ENCODE measurements at places on chromosomes 16 and 17. TPM values are rescaled to one million over a fixed set of nuclear protein-coding genes. Genes with fewer than 3 reads are reported as not detected.

DNA sequence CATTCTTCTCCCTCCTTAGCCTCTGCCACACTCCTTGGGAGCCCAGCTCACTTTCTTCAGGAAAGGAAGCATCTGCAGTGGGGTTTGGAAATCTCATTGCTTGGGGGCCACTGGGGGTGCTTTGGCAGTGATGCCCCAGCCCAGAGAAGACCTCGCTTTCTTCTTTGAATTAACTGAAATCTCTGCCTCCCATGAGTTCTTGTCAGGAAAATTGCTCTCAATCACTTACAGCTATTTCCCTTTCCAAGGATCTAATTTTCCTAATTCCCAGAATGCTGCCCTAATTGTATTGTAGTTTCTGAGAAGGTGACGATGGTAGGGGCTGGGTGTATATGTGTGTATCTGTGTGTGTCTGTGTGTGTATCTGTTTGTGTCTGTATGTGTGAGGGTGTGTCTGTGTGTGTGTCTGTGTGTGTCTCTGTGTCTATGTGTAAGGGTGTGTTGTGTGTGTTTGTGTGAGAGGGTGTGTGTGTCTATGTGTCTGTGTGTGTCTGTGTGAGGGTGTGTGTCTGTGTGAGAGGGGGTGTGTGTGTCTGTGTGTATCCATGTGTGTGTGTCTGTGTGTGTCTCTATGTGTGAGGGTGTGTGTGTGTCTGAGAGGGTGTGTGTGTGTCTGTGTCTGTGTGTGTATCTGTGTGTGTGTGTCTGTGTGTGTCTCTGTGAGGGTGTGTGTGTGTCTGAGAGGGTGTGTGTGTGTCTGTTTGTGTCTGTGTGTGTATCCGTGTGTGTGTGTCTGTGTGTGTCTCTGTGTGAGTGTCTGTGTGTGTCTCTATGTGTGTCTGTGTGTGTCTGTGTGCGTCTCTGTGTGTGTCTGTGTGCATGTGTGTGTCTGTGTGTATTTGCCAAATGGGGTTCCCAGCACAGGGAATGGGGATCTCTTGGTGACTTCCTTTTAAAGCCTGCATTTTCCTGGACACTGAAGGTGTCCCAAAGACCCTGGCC is 83.5 kb upstream of the DNAJA2 start:
- H3K27ac ChIP-seq = no peak overlapping the region
- DNase-seq = no peak
- no peaks in the 10 kb centered on the region for H3K4me1 ChIP-seq
- no peak overlapping the region for H3K4me3 ChIP-seq
- no peaks in the 10 kb centered on the region for H3K27me3 ChIP-seq

- peaks cover 86% of the 10 kb centered on the region for H3K27me3 ChIP-seq
- no peaks in the 10 kb centered on the region for H3K36me3 ChIP-seq
- H3K4me1 ChIP-seq = peaks cover 26% of the 10 kb centered on the region
- peak; percentile 70 for DNase-seq
These were observed at the start of gene SRCIN1 for GRCh38 chr17:38605841-38606645. SRCIN1 (minus strand) TSS chr17:38605952; CDS start chr17:38605705, 247 bp downstream.

DNA sequence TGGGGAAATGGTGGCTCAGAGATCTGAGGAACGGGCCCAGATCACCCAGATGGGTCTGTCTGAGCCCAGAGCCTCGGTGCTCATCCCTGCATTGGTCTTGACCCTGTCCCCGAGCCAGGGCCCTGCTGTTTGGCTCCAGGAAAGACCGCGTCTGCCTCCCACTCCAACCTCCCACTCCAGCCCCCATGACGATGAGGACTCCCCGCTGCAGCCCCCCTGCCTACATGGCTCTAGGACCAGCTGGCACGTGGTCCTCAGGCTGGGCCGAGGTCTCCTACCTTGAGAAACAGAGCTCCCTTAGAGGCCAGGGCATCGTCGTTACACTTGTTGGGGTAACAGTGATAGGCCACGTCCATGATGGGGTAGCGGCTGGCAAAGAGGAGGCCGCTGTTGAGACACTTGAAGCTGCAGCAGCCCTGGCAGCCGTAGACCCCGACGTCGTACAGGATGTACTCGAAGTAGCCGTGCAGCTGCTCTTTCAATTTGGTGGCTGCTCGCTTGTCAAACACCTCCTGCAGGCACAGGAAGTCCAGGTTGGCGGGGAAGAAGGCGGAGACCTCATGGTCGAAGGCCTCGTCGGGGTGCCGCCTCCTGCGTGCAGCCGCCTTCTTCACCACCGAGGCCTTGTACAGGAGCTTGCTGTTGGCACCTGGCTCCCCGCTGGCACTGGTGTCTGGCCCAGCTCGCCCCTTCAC is 59.9 kb downstream of the PRMT7 start:
- peaks cover 5% of the 10 kb centered on the region for H3K27me3 ChIP-seq
- H3K4me1 ChIP-seq = no peaks in the 10 kb centered on the region
- no peak for DNase-seq
- H3K36me3 ChIP-seq = no peaks in the 10 kb centered on the region

Gene GPRC5C
- 34.4 TPM for polyA plus RNA-seq

GRCh38 chr16:65697065-65697464 is 575.2 kb upstream of the CDH11 start:
- no peak overlapping the region for H3K27ac ChIP-seq
- H3K4me3 ChIP-seq = no peak overlapping the region
- DNase-seq = no peak
- H3K4me1 ChIP-seq = peaks cover 18% of the 10 kb centered on the region
- H3K27me3 ChIP-seq = no peaks in the 10 kb centered on the region

DNA sequence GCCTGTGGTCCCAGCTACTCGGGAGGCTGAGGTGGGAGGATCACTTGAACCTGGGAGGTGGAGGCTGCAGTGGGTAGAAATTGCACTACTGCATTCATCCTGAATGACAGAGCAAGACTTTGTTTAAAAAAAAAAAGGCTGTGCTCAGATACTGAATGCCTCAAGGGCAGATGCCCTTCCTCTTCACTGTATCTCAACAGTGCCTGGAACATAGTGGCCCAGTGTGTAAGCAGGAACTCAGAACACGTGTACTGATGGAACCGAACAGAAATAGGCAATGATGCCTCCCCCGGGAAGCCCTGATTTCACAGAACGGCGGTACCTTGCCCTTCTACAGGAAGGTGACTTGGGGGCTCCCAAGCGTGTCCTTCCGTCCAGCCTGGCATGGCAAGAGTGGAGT is 46.8 kb downstream of the PLXDC1 start:
- peaks cover 7% of the 10 kb centered on the region for H3K27me3 ChIP-seq
- H3K27ac ChIP-seq = no peak overlapping the region
- DNase-seq = no peak
- no peak overlapping the region for H3K4me3 ChIP-seq
- peaks cover 27% of the 10 kb centered on the region for H3K4me1 ChIP-seq
- no peaks in the 10 kb centered on the region for H3K36me3 ChIP-seq

Gene GUCY2D
- polyA plus RNA-seq = 0.04 TPM

DNA sequence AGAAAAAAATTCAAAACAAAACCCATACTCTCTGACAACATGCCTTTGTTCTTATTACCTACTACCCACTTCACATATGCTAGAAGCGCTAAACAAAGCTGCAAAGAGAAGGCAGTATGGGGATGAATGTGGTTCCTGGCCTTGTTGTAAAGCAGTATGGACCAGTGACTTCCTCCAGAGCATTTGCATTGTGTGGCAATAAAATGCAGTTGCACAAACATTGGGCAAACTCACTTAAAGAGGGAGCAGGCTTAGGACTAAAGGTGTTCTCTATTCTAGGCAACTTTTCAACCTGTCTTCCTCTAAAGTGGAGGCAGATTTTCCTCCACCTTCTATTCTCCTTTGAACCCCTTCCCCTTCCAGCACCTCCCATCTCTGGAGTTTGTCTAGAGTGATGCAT is 17.1 kb downstream of the TMIGD1 start:
- no peaks in the 10 kb centered on the region for H3K27me3 ChIP-seq
- no peaks in the 10 kb centered on the region for H3K4me1 ChIP-seq
- no peaks in the 10 kb centered on the region for H3K36me3 ChIP-seq
- no peak overlapping the region for H3K4me3 ChIP-seq
- H3K27ac ChIP-seq = no peak overlapping the region

GRCh38 chr17:4703330-4703691 is 626 bp downstream of the PELP1 start:
- peaks cover 5% of the 10 kb centered on the region for H3K4me1 ChIP-seq
- DNase-seq = no peak
- peak overlapping the region; percentile 94 for H3K4me3 ChIP-seq
- H3K27me3 ChIP-seq = no peaks in the 10 kb centered on the region

- H3K4me1 ChIP-seq = no peaks in the 10 kb centered on the region
- no peak overlapping the region for H3K4me3 ChIP-seq
- H3K36me3 ChIP-seq = no peaks in the 10 kb centered on the region
- no peak for DNase-seq
These were observed 27.5 kb downstream of the ITGAE start for GRCh38 chr17:3773511-3773910.

GRCh38 chr16:67268136-67268579 is 11.2 kb upstream of the PLEKHG4 start:
- H3K27ac ChIP-seq = no peak overlapping the region
- H3K36me3 ChIP-seq = no peaks in the 10 kb centered on the region
- H3K4me1 ChIP-seq = peaks cover 3% of the 10 kb centered on the region
- no peak for DNase-seq

GRCh38 chr16:70572050-70572925 is 48.7 kb downstream of the SF3B3 start:
- peaks cover 45% of the 10 kb centered on the region for H3K4me1 ChIP-seq
- H3K27me3 ChIP-seq = no peaks in the 10 kb centered on the region
- peaks cover 66% of the 10 kb centered on the region for H3K36me3 ChIP-seq
- H3K4me3 ChIP-seq = no peak overlapping the region

DNA sequence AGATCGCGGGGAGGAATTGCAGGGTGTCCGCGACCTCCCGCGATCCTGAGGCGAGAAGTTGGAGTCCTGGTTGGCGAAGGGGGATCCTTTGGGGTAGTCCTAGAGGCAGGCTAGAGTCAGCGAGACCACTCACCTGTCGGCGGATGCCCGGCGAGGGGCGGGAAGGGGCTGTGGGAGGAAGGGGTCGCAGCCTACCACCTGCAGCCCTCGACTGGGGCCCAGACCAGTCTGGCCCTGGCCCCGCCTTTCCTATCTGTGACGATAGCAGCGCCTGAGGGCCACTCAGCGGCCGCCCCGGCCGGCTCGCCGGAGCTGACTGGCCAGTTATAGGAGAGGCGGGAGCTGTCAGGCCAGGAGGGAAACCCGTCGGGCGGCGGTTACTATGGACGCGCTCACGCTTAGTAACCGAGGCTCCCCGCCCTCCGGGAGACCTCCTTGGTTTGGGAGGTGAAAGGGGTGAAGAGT is at the start of gene TEKT3:
TSS of gene TEKT3 (minus strand) at position 213 of the 465 bp plus-strand sequence. CDS start 10,012 bp downstream, outside the sequence.
- peak within 1 kb of the TSS; percentile 50 for H3K4me3 ChIP-seq
- DNase-seq = peak; percentile 93
- peaks cover 16% of the 10 kb centered on the region for H3K27me3 ChIP-seq
- no peaks in the 10 kb centered on the region for H3K36me3 ChIP-seq

Gene ENPP7
- polyA plus RNA-seq = not detected

Gene HCRT
- 0.33 TPM for polyA plus RNA-seq

DNA sequence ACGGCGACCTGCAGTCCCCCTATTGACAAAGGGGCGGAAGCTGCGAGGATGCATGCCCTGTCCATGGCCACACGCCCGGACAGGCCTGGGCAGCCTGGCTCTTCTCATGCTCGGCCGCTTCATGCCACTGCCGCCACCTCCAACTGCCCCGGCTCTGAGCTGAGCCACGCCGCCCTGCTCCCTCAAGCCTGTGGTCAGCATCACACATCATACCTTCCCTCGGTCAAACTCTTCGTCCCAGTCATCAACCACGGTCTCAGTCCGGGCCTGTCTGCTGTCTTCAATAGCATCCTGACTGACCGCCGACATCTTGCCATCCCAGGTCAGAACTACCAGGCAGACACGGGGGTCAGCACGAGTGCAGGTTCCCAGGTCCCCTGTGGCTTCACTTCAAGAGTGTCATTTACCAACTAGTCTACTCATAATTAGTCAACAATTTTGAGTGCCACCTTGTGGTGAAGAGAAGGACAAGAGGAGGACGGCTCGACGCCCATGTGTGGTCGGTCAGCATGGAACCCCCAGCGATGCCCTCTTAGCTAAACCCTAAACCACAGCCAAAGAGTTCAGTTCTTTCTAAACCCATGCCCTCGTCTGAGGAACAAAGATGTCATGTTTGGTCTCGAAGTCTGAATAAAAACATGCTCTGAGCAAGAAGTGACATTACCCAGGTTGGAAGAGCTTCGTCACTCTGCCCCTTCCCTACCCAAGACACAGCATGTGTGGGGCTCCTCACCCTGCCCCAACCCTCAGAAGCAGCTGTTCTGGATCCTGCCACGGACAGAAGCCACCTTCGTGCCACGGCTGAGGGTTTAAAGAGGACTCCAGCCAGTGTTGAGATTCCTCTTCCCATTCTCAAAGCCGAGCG is 16.9 kb upstream of the CYTH1 start:
- DNase-seq = no peak
- H3K4me1 ChIP-seq = peaks cover 15% of the 10 kb centered on the region

Gene OSBPL7
- 9.5 TPM for polyA plus RNA-seq

GRCh38 chr16:66278604-66279262 is 87.8 kb upstream of the CDH5 start:
- no peaks in the 10 kb centered on the region for H3K4me1 ChIP-seq
- H3K27ac ChIP-seq = no peak overlapping the region
- no peak for DNase-seq
- no peak overlapping the region for H3K4me3 ChIP-seq
- H3K27me3 ChIP-seq = no peaks in the 10 kb centered on the region

DNA sequence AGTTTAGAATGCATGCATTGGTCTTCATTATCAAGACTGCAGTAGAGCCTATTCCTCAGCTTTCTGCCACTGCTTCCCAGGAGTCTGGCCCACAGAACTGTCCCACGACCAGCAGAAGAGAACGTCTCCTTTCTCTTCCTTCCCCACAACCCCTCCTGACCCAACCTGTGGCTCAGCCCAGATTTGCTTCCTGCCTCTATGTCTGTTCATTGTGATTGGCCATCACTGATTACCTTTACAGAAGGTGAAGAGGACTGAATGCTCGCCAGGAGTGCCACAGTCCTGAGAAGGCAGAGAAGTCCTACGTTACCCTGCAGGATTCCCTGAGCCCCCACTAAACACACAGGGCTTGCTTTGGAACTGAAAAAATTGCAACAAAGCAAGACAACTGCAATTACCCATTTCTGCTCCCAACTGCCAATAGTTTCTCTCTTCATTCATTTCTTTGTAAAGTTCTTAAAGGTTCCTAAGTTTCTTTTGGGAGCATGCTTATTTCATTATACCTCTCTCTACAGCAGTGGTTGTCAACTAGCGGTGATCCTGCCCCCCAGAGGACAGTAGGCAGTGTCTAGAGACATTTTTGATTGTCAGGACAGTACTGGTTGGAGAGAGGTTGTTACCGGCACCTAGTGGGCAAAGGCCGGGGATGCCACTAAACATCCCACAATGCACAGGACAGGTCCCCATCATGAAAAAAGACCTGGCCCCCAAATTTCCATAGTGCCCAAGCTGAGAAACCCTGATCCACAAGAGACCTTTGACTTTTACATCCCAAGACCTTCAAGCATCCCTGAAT is 4.5 kb upstream of the NAT9 start:
- H3K4me1 ChIP-seq = peaks cover 14% of the 10 kb centered on the region
- H3K27ac ChIP-seq = peak overlapping the region; percentile 51
- no peaks in the 10 kb centered on the region for H3K27me3 ChIP-seq
- DNase-seq = no peak
- H3K4me3 ChIP-seq = no peak overlapping the region

All from muscle of leg (tissue), 16 donors.